ENCODE measurements at places on chromosomes 7 and 10.

DNA sequence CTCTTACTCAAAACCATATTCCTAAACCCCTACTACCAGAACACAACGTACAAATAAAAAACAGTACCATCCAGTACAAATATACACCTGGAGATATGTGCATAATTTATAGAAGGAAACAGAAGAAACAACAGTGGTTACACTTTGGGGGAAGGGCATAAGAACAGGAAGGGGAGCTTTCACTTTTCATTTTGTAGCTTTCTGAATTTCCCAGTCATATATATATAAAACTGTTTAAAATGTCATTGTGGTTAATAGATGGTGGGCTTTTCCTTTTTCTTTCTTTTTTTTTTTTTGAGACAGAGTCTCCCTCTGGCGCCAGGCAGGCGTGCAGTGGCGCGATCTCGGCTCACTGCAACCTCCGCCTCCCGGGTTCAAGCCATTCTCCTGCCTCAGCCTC is 47.2 kb downstream of the MALSU1 start:
- no peak for DNase-seq

GRCh38 chr7:116569737-116570136 is 44.9 kb downstream of the CAV1 start:
- DNase-seq: no peak

- DNase-seq: no peak
Observed at GRCh38 chr10:289581-289980, 154.3 kb downstream of the ZMYND11 start.

GRCh38 chr7:136857573-136857972 is 10.9 kb upstream of the CHRM2 start:
- no peak for DNase-seq

GRCh38 chr10:1117651-1118050 is 61.5 kb downstream of the WDR37 start:
- no peak for DNase-seq

DNA sequence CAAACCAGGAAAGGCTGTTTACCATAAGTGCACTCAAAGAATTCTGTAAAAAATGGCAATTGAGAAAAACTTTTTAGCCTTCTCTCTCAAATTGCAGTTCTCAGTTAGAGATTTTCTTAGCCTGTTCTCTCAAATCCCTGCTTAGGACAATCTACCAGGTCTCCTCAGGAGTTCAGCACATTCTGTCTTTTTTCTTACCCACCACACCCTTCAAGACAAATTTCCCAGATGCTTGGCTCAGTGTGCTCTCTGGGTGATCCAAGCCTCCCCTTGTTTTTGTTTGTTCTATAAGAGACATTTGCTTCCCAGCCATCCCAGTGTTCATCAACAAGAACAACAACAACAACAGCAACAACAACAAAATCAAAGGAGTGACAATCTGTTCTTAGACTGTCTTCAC is 87.3 kb downstream of the MACC1 start:
- DNase-seq: no peak
